Skeletal muscle tissue (tissue), 5 donors: ENCODE measurements at places on chromosomes 6 and 20. TPM values are rescaled to one million over a fixed set of nuclear protein-coding genes. Genes with fewer than 3 reads are reported as not detected.

Gene CCM2L
- 4.7 TPM for total RNA-seq

Gene UNC5CL
- 2.1 TPM for total RNA-seq

Gene SGK2
- total RNA-seq = 1.0 TPM

Gene RAB44
- not detected for total RNA-seq

Gene EBF4
- 2.6 TPM for total RNA-seq

Gene ERGIC3
- 328 TPM for total RNA-seq

Gene TNFAIP3
- total RNA-seq = 6.3 TPM
